Small intestine (tissue), 16 donors: ENCODE measurements at places on chromosomes 4 and X. TPM values are rescaled to one million over a fixed set of nuclear protein-coding genes. Genes with fewer than 3 reads are reported as not detected.

EPGN gene
- 0.06 TPM for polyA plus RNA-seq

DNA sequence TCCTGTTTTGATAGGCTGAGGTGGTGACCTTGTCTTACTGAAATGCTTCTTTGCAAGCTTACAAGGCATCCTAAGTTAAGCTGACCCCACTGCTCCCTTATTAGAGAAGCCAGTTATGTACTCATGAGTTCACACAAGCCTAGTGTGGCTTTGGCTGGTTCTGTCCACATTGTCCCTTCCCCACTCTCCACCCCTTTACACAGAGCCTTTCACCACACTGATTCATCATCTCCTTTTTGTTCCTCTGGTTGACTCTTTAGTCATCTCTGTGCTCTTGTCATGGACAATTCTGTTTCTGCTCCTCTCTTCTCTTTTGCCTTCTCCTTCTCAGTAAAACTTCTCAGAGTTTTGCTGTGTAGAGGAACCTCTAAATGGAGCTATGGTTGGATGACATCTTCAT is 4.9 kb downstream of the CHRNA9 start:
- H3K4me3 ChIP-seq = no peak overlapping the region
- H3K27me3 ChIP-seq = peaks cover 2% of the 10 kb centered on the region
- H3K4me1 ChIP-seq = no peaks in the 10 kb centered on the region
- no peaks in the 10 kb centered on the region for H3K36me3 ChIP-seq

DNA sequence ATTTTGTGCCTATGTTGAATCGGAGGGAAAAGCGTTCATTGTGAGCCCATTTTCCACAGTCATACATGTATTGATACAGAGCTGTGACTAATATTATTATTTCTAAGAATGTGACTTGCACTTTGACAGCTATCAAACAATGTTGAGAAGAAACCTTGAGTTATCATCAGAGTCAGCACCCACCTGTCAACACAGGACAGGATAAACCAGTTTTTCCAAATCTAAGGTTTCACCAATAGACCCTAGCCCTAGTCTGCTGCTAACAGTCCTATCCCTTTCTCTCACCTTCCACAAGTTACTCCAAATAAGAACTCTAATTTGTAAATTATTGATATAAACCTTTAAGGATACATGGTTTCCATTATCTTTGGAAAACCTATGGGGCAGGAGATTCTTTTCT is 47.7 kb upstream of the DHX15 start:
- DNase-seq = no peak
- no peak overlapping the region for H3K27ac ChIP-seq
- no peaks in the 10 kb centered on the region for H3K36me3 ChIP-seq
- no peak overlapping the region for H3K4me3 ChIP-seq

VCX2 gene
- polyA plus RNA-seq = not detected
